ENCODE measurements at places on chromosomes 12 and 14.
A peak's percentile ranks its signal among the peaks of the same experiment; 100 is the strongest.

DNA sequence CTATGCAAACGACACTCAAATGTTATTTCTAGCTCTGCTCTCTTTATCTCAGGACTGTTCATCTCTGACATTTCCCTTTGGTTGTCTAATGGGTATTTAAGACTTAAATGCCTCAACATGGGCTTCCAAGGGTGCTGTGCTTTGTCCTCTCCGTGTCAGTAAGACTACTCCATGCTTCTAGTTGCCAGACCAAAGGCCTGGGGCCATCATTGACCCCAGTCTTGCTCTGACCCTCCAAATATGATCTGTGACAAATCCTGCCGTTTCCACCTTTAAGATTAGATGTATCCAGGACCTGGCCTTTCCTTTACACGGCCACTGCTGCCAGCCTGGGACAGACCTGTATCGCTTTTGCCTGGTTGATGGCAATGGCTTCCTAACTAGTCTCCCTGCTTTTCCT is 126.3 kb upstream of the DYRK2 start:
- no peak for DNase-seq

- peak; percentile 35 for DNase-seq
Measured at GRCh38 chr12:108826807-108827721, 30.3 kb downstream of the SSH1 start.

DNA sequence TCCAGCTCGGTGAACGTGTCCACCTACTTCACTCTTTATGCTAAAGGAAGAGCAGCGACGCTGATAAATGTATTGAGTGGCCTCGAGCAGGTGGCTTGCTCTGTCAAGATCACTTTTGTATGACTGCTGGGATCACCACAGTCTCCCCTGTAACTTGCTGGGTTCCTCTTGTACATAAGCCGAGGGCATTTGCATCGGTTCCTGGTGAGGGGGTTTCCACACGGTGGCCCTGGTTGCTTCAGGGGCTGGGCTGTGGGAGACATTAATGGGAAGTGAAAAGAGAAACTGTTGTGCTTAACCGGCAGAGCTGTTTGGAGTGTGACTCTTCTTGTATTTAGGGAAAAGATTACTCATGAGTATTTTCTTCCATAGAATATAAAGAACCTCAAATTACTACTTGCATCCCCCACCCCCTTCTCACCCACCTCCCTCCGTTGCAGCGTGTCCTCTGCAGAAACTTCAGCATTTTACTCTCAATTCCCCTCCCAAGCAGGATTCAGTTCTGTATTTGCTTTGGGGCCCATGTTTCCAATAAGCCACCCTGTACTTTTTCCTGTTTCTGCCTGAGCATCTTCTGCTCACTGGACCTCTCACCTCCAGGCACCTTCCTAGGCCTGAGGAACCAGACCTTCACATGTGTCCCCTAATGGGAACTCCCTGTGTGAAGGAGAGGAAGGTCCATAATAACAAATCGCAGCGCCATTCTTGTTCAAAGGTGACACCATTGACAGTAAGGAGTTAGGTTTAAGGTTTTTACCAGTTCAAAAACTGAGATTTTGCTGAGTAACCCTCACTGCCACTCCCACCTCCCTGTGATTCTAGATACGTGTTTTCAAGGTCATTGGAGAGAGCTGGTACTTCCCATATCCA is 187.0 kb downstream of the ETV6 start:
- DNase-seq: no peak

GRCh38 chr14:89165189-89166181 is 251.5 kb downstream of the FOXN3 start:
- no peak for DNase-seq

- DNase-seq: peak; percentile 42
Measured at GRCh38 chr12:8609061-8609570, 3.5 kb downstream of the AICDA start.

DNA sequence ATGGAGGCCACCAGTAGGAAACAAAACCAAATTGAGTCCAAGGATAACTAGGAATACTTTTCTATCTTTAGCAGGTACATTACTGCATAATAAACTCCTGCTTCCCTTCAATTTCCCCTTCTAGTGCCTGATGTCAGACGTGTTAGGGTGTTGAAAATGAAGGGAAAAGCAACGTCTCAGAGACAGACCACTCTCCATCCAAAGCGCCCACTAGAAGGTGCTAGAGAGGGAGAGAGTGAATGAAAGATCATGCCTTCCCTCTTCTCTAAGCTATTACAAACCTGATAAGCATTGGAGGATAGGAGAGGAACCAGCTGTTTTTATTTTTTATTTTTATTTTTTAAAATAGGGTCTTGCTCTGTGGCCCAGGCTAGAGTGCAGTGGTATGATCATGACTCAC is 64.1 kb downstream of the ZNF641 start:
- DNase-seq: no peak

All from fibroblast of skin of abdomen (primary cell).